ENCODE measurements at places on chromosomes 11 and 22.

- no peak for DNase-seq
Measured at GRCh38 chr11:107707215-107707671, 4.6 kb downstream of the SLN start.

DNA sequence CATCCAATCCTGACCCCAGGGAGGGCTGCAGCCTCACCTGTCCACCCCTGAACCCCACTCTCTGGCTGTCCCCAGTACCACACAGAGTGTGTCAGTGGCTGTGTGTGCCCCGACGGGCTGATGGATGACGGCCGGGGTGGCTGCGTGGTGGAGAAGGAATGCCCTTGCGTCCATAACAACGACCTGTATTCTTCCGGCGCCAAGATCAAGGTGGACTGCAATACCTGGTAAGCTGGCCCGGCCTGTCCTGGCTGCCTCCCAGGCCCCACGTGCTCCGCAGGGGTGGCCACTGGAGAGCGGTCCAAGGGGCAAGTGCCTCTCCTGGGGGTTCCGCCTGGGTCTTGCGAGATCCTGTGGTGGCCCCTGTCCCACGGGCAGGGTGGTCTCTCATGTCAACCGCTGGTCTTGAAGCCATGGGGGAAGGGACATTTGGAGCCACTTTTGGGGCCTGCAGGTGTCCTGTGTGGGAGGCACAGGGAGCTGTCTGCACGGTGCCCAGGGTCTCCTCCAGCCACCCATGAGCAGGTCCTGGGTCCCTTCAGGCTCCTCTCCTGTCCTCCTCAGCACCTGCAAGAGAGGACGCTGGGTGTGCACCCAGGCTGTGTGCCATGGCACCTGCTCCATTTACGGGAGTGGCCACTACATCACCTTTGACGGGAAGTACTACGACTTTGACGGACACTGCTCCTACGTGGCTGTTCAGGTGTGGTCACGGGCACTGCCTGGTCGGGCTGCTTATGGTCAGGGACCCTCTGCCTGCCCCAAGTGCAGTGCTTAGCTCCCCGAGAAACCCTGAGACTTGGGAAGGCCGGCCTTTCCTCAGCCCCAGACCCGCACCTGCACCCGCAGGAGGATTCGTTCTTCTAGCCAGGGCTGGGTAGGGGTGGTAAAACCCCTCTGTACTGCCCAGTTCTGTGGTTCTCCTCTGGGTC lies 11.8 kb downstream of the MUC2 start:
- peak; percentile 27 for DNase-seq

GRCh38 chr11:102868339-102868738 lies 6.4 kb downstream of the MMP12 start:
- no peak for DNase-seq

DNA sequence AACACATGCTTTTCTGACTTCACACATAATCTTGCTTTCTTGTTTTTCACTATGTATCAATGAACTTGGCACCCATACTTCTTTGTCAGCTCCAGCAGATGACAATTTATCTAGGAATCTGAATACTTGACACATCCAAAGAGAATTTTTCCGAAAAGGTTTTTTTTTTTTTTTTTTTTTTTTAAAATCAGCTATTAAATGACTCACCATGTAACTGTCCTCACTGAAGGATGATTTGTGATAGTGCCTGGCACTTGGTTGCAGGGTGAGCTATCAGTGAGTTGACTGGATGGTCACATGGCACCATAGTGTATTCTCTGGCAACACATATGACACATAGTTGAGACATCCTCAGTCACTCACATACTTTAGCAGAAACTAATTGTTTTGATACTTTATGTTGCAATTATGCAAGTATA lies 133.4 kb upstream of the E2F8 start:
- no peak for DNase-seq

DNA sequence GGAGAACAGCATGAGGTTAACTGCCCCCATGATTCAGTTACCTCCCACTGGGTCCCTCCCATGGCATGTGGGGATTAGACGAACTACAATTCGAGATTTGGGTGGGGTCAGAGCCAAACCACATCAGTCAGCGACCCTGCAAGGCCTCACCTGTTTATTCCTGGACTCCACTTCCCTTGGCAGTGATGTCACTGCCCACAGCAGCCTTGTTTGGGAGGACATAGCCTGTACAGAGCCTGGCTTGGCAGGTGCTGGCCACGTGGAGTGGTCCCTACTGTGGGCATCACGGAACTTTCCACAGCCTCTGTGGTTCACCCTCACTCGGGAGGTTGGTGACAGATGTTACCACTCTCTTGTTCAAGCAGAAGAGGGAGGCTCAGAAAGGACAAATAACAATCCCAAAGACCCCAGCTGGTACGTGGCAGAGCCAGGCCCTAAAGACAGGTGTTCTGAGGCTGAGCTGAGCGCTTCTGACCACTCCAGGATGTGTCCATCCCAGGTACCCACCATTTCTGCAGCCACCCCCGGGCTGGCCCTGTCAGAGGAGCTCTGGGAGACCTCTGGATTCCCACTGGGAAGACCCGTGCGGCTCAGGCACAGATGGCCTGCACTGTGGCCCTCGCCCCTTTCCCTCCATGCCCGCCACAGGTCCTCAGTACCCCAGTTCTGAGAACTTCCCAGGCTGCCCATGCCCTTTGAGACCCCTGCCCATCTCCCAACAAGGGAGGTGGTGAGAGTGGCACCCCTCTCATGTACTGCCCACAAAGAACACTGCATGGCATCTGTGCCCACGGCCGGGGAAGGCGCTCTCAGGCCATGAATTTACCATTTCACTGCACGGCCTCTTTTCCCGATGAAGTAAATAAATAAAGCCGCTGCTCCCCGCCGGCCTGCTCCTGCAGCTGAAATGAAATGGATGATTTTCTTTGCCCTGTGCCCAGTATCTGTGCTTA lies 605.8 kb downstream of the TBC1D22A start:
- DNase-seq = no peak

- DNase-seq = no peak
Measured at GRCh38 chr11:688681-689080, 6.3 kb downstream of the DEAF1 start.

DNA sequence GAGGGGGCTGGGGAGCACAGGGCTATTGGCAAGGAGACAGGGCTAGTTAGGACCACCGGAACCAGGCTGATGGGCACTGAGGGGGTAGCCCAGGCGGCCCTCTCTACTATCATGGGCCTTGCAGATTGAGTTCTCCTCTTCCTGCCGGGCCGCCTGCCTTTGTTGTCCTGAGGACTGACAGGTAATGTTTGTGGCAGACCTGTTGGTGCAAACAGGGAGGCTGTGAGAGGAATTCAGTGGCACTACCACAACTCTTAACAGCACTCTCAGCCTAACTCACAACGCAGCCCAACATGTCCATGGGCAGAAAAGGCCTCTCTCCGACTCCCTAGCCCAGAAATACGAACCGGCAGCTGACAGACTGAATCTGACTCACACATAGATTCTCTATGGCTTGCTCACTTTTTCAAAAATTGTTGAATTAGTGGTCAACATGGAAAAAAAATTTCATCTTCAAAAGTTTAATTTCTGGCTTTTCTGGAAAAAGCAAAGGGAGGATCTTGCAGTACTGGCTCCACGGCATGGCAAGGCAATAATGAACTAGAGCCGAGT lies 11.4 kb downstream of the KCNJ5 start:
- no peak for DNase-seq

- no peak for DNase-seq
Measured at GRCh38 chr11:44437122-44437521, 127.2 kb upstream of the ALX4 start.

DNA sequence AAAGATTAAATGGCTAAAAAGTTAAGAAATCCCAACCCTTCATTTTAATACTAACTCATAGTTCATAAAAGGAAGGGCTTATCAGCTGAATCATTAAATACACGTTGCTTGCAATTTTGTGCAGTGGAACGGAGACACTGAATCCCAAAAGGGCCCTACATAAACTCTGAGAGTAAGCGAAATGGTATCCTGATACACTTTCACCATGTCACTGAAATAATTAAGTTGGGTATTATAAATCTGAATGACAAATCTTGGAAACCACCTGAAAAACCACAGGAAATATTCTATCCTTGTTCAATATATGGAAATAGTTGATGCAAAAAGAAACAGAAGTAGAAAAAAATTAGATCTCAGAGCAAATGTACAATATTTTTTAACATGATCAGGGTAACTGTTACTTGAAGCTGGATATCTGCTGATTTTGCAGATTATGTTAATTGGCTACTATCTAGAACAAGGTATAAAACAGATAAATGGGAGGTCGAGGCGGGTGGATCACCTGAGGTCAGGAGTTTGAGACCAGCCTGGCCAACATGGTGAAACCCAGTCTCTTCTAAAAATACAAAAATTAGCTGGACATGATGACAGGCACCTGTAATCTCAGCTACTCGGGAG lies 55.1 kb downstream of the MAML2 start:
- no peak for DNase-seq

DNA sequence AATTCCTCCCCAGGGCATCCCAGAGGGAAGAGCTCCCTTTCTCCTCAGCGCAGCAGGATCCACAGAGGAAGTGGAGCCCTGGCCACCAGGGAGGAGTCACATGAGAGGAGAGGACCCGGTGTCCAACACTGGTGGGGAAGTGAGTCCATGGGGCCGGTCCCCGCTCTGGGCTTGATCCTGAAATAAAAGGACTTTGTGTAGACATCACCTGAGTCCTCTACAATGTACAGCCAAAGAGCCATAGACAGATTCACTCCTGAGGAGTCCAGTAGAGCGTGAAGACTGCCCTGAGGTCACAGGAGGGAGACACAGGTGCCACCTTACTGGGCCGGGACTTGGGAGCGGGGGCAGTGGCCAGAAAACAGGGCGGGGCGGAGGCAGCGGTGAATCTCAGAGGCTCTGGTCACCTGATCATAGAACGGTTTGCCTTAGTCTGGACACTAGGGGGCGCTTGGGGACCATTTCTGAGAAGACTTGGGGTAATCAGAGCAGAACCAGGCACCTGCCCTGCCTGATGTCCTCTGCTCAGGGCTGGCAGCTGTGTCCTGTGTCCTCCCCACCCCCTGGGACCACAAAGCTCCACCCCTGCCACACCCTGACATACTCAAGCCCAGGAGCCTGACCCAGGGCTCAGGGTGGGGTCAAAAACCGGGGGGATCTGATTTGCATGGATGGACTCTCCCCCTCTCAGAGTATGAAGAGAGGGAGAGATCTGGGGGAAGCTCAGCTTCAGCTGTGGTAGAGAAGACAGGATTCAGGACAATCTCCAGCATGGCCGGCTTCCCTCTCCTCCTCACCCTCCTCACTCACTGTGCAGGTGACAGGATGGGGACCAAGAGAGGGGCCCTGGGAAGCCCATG lies 112.7 kb downstream of the VPREB1 start:
- DNase-seq = peak; percentile 76

- peak; percentile 69 for DNase-seq
Measured at GRCh38 chr11:60485987-60486386, 6.6 kb upstream of the MS4A12 start.

DNA sequence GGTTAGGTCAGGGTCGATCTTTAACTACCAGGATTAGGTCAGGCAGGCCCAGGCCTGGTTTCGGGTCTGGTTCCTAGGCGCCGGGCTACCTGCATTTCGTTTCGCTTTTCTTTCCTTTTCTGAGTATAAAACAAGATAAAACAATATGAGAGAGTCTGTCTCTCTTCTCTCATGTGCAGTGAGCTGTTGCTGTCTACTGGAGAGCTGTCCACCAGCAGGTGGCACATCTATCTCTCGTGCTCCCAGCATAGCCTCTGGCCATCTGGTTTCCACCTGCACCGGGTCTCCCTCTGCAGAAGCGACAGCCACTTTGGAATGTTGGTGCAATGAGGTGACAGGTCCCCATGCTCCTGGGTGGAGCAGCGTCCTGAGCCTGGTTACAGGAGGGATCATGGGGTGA lies 27.6 kb downstream of the RIBC2 start:
- DNase-seq = peak; percentile 46

DNA sequence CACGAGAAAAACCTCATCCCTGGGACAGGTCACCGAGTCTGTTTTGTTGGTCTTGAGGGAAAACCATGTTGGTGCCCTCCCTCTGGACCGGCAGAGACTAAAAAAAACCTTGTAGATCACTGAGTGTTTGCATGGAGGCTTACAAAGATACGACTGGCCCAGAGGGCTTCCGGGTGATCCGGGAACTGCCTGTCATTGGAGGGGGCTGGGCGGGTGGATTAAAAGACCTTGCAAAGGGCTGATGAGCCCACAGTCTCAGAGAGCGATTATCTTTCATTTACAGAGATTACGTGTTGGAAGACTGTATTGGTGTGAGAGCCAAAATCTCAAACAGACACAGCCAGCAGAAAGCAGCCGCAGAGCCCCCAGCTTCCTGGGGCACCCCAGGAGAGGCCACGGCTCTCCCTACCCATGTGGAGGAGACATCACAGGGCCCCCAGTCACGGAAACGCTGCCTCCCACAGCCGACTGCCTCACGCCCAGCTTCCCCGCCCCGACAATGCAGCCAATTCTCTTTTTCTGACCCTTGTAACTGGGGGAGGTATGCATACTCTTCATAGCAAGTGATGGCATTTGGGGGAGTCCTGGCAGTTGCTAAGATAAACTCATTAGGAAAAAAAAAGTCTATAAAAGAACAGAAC lies 426.4 kb downstream of the CTTN start:
- no peak for DNase-seq

- DNase-seq = no peak
Measured at GRCh38 chr11:17244046-17244445, 32.5 kb upstream of the NUCB2 start.

Data from mucosa of descending colon (tissue), 3 donors.